ENCODE measurements at places on chromosomes 5 and 9.

DNA sequence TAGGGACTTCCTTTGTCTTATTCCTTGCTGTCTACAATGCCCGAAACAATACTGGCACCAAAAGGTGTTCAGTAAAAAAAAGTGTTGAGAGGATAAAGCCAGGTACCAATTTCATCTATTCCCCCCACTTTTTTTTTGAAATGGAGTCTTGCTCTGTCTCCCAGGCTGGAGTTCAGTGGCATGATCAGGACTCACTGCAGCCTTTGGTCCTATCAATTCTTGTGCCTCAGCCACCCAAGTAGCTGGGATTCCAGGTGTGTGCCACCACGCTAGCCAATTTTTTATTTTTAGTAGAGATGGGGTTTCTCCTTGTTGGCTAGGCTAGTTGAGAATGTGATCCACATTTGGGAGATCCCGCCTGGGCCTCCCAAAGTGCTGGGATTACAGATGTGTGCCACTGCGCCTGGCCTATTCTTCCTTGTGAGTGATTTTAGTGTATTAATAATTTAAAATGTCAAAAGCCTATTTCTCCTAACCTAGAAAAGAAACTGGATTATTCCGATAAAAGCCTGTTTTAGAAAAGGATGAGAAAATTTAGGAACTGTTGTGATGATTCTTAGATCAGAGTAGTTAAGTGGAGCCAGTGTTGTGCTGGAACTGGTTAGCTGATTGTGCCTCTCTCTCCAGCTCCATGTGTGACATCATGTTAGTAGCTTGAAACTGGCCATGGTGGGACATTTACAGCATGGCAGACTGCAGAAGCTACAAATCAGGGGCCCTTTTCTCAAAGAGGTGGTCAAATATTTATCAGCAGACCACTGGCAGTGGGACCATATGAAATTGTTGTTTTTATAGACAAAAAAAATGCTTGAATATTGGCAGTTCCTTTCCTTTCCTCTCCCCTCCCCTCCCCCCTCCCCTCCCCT lies 14.3 kb downstream of the CDC42SE2 start:
- no peak for DNase-seq

GRCh38 chr9:106726070-106726815 lies 136.7 kb upstream of the ZNF462 start:
- no peak for DNase-seq

- peak; percentile 46 for DNase-seq
Measured at GRCh38 chr9:93139365-93140182, 5.5 kb upstream of the NINJ1 start.

- DNase-seq, result no peak
Measured at GRCh38 chr5:172451771-172452197, 2.5 kb downstream of the SH3PXD2B start.

GRCh38 chr9:32045513-32045912 lies 338.9 kb upstream of the ACO1 start:
- DNase-seq, result no peak

GRCh38 chr9:88462191-88462590 lies 72.8 kb upstream of the NXNL2 start:
- DNase-seq, result no peak

- DNase-seq, result no peak
Measured at GRCh38 chr5:174755106-174755505, 30.7 kb downstream of the MSX2 start.

- DNase-seq, result peak; percentile 21
Measured at GRCh38 chr9:406886-407654, 192.4 kb downstream of the DOCK8 start.

GRCh38 chr9:104861397-104861796 lies 66.6 kb downstream of the ABCA1 start:
- DNase-seq, result no peak

GRCh38 chr5:138463419-138464007 lies 1.8 kb upstream of the EGR1 start:
- no peak for DNase-seq
